ENCODE measurements at places on chromosomes 7 and 10.

- DNase-seq: no peak
These were observed 887 bp downstream of the COL13A1 start for GRCh38 chr10:69802424-69803161.

DNA sequence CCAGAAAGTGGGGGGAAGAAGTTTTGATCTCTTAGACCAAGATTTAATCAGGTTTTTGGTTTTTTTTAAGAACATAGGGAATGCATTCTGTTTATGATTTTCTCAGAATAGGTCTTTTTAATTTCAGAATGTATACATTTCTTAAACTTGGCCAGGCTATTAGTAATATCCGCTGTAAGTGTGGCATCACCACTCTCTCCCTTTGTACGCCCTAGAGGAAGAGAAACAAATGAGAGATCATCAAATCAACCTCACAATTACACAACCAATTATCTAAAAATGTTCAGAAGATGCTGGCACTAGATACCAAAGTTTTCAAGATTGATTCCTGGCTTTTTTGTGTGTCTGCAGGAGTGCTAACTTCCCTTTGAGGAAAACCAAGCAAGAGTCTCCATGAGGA lies 70.0 kb downstream of the KLF6 start:
- DNase-seq: no peak

DNA sequence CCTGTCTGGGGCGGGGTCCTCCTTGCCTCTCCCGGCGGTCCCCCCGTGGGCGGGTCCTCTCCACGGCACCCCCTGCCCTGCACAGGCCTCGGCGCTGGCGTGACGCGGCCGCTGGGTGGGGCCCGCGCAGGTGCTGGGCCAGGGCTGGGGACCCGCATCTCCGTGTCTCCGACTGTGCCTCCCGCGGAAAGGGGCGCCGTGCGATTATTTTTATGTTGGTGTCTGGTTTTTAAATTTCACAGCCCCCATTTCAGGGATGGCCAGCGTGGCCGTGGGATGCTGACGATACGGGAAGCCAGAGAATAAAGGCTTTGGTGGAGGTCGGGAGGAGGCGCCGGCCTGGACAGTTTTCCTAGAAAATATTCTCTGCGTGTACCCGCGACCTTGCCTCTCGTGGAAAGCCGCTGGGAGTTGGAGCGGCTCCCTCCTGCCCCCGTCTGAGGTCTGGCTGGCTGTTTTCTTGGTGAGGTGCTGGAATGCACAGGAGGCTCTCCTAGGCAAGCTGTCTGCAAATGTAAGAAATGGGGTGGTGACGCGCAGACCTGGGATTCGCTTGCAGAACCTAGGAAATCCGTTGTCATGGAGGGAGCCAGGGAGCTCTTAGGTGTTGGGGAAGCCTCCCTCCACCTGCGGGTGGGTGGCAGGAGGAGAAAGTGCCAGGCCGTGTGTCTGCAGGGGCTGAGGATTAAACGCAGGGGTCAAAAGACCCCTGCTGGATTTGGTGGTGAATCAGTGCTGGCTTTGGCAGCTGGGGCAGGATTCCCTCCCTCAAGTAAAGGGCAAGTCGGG lies 28.7 kb upstream of the JAKMIP3 start:
- DNase-seq: no peak

GRCh38 chr7:2353113-2353935 lies 1.3 kb upstream of the EIF3B start:
- DNase-seq: no peak

DNA sequence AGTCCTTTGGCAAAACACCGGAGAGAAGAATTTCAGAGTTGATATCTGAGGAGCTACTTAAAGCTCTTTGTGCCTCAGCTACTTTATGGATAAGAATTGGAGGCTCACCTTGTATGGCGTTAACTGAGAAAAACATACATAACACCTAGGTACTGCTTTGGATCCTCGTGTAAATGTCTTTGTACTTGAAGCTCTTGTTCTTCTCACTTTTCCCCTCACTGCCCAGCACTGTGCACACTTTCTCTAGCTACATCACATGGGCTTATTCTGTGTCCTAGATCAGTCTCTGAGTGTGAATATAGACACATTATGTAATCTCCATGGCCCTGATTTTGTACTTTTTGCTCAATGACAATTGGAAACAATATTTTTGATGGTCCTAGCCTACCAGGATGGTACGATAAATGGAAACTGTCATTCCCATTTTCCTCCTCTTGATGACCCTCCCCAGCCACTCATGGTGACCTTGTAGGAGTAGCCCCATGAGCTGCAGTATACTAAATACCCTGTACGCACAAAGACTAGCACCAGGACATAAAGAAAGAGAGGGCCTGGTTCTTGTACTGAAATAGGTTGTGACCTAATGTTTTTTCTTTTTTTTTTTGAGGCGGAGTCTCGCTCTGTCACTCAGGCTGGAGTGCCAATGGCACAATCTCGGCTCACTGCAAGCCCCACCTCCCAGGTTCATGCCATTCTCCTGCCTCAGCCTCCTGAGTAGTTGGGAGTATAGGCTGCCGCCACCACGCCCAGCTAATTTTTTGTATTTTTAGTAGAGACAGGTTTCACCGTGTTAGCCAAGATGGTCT lies 22.1 kb downstream of the STAMBPL1 start:
- no peak for DNase-seq

DNA sequence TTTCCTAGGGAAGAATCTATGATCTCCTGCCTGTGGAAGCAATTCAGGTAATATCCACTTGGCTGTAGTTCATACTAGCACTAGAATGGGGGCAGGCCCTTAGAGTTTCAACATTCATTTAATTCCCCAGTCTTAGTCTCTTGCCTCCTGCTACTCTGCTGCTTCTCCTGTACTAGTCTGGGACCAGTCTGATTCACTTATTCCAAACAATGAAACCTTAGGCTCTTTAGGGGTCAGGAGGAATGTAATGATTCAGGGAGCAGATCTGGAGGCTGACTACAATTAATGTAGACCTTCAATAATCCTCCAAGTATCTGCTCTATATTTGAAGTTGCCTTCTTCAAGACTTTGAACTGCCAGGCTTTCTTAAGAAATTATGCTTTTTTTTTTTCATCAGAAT lies 101.8 kb downstream of the GNAT3 start:
- no peak for DNase-seq

DNA sequence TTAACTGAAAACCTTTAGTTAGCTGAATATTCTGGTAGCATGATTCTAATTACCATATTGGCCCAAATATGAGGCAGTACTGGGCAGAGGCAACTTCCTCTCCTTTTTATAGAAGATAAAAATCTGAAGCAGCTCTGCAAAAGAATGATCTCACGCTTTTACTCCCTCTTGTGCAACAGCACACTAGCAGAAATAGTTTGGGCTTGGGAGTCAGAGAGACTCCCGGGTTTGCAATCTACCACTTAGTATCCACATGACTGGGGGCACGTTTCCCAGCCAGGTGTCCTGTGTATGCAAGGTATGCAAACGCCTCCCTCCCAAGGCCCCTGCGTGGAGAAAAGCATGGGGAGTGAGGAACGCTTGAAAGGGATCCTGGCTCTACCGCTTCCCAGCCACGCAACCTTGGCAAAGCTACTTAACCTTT lies 47.2 kb upstream of the RHEB start:
- no peak for DNase-seq

DNA sequence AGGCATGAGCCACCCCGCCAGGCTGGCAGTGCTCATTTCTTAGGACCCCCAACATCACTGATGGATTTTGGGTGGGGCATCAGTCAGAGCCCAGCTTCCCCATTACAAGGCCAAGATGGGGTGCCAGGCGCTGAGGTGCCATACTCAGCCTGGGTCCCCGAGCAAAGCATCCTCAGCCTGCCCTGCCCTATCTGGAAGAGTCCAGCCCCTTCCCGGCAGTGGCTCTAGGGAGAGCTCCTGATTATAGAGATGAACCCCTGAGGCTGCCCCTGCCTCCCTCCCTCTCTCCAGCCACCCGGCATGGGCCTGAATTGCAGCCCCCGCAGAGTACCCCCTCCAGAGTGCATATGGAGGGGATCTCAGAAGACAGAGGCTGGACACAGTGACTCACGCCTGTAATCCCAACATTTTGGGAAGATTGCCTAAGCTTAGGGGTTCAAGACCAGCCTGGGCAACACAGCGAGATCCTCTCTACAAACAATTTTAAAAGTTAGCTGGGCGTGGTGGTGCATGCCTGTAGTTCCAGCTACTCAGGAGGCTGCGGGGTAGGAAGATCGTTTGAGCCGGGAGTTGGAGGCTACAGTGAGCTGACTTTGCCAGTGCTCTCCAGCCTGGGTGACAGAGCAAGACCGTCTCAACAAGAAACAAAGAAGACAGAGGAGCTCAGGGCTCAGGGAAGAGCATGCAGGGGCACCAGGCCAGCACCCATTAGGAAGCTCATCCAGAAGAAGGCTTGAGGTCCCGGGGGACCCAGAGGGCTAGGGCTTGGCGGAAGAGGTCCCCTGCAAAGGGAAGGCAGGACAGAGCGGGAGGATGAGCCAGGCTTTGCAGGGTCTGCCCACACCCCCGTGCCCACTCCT lies 13.3 kb downstream of the LAT2 start:
- DNase-seq: no peak

DNA sequence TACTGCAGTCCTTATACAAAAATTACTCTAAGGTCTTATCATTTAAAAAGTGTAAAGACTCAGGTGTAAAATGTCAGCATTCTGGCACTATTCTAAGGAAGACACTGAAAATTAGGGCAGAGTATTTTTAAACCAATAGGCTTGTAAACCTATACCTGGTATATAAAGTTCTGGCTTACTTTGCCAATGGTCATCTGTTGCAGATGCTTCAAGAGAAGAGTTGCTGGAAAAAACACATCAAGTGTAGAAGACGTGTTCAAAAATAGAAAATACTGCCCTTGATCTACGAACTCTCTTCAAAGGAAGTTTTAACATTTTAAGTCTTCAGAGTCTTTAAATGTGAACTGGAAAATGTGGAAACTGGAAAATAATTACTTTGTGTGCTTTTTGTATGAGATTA lies 23.9 kb downstream of the NT5C3A start:
- DNase-seq: no peak

Measured in stimulated activated CD4-positive, alpha-beta T cell treated with anti-CD3 and anti-CD28 coated beads, Interleukin-4, amount 100 ng/mL, for 4 hours (primary cell).